Cardiac muscle cell (in vitro differentiated cells and primary cell): ENCODE measurements at places on chromosomes 3 and 15. TPM values are rescaled to one million over a fixed set of nuclear protein-coding genes. Genes with fewer than 3 reads are reported as not detected.

DNA sequence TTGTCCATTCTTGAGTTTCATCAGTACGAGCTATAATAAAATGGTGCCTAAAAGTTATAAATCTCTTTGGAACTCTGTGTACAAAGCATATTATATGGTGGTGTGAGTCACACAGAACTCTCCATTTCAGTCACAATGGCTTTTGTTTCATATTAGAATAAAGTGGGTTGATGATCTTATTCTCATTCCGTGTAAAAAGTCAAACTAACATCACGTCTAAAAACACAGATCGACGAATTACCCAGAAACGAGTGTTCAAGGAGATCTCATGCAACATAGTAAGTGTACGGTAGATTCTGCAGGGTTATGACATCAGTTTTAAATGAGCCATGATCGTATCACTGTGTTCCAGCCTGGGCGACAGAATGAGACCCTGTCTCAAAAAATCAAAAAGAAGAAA lies 122.4 kb downstream of the FOXP1 start:
- no peak for DNase-seq

- DNase-seq, result no peak
Observed at GRCh38 chr3:12158387-12159226, at the start of gene TIMP4. TIMP4 (minus strand) TSS chr3:12158912; CDS start chr3:12158840, 72 bp downstream.

GRCh38 chr3:150286390-150287147 lies 121.5 kb upstream of the TSC22D2 start:
- DNase-seq, result peak; percentile 64

- DNase-seq, result no peak
Observed at GRCh38 chr3:128195369-128195768, 42.1 kb downstream of the EEFSEC start.

DNA sequence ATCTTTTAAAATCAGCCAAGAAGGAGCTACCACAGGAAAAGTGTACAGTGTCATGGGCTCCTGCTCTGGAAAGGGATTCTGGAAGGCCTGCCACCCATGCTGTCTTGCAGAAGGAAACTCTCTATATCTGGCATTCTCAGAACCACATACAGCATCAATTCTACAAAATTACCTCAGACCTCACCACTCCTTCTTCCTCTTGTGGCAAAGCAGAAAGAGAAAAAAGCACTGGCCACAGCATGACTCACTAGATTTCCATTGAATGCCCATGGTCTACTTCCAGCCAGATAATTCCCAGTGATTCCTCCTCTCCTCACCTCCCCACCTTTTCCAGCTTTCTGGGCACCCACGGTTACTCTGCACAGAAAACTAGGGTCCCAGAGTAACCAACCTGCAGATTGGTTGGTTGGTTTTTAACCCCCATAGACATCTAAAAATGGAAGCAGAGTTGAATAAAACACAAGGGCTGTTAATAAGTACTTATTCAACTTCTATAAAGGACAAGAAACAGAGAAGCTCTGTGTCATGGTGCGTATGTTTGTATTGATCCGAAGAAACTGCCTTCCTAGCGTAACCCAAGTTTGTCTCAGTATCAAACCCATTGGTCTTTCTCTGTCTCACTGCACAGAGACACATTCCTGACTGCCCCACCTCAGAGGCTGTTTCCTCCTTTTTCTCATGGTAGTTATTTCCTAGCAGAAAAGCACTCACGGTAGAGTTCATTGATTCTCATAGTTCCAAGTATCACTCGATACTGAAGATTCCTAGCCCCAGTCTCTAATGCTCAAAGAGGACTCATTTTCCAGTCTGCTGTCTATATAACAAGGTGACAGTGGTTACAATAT lies 67.7 kb downstream of the LDHAL6B start:
- peak; percentile 70 for DNase-seq

PPP1R14D gene
- total RNA-seq, result not detected in 2 replicates

SLC28A1 gene
- 0.24 and 0.81 TPM in 2 replicates for total RNA-seq

GOLGA6B gene
- total RNA-seq, result 0.80 TPM in 1 of 2 replicates, not detected in the other
